Activated CD4-positive, alpha-beta T cell treated with anti-CD3 and anti-CD28 coated beads for 24 hours (primary cell): ENCODE measurements at places on chromosomes 11 and 22.
A peak's percentile ranks its signal among the peaks of the same experiment; 100 is the strongest.

DNA sequence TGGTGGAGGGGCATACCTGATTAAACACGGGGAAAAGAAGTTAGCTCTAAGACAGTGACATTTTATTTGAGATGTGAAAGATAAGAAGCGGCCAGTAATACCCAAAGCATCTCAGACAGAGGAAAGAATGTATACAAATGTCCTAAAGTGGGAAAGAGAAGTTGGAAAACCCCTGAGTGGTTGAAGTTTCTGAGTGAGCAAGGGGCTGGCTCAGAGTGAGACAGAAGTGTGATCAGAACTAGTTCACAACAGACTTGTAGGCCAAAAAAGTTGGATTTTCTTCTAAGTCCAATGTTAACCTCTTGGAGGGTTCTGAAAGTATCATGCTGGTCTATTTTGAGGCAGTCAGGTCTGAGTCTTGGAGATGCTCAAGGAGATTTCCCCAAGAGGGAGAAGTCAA lies 608.7 kb downstream of the SOX6 start:
- DNase-seq: no peak

DNA sequence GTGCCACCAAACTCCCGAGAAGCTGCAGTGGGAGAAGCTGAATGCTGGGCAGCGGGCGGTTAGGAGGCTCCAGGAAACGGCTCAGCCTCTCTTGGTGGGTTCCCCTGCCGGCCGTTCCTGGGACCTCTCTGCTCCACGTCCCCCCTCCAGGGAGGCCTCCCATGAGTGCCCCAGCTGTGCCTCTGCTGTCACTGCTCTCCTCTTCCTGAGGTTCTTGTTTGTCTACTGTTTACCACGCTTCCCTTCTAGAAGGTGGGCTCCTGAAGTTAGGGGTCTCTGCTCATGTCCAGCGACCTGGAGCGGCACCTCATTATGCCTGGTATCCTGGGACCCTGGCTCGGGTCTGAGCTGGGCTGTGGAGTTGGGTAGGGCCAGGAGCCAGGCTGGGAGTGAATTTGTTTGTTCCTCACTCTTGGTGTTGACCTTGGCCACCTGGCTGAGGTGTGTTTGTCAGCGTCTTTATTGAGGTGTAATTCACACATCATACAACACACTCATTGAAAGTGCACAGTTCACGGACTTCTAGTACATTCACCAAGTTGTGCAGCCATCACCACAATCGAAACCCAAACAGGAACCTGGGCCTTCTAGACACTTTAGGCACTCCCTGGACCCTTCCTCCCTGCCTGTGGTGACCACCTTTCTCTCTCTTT lies 37.8 kb upstream of the GRAMD4 start:
- no peak for DNase-seq

GRCh38 chr11:116931206-116931953 lies 94.0 kb upstream of the APOA1 start:
- DNase-seq: no peak

DNA sequence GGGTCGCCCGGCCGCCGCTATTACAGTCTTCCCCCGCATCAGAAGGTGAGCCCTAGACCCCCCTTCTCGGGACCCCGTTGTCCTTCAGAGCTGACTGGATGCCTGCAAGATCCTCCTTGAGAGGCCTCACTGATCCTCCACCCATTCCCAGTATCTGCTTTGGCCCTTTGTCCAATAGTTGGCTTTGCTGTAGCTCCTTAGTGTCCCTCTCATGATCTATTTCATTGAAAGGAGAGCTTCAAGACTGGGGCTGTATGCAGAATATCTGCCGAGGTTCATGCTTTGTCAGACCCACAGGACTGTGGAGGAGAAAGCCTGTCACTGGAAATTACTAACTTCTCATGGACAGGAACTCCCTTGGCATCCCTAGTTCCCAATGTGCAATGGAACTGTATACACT lies 499 bp downstream of the DLAT start:
- DNase-seq: no peak

DNA sequence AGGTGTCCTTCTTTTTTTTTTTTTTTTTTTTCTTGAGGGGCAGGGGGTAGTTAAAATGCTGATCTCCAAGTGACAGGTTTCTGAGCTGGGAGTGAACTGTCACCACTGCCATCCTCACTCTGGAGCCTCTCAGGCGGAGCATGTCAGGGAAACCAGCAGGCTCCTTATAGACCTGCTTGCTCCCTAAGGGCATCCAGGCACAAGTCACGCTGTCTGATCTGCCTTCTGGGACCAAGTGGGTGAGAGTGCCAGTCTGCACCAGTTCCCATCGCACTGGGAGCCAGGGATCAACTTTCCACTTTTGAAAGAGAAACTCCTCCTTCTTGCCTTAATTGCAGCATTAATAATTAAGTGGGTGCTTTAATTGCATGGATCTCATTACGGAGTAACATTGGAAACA lies 537.9 kb upstream of the CADM1 start:
- DNase-seq: no peak

DNA sequence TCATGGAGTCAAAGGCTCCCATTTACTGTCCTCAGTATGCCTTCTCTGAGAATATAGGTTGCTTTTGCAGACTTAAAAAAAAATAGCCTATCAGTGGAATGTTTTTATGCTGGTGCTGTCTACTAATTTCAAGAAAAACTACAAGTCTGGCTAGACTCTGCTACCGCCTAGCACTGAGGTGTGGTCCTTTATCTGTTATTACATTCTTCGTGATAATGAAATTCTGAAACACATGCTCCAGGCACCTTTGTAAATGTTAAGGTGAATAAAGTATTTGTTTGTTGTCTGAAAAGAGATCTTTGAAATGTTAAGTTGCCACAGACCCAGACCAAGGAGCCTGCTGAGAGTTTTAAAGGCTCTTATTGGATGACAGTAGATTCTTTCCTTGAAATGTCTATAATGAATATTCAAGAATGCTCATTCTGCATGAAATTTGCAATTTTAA lies 95.3 kb downstream of the DBX1 start:
- no peak for DNase-seq

DNA sequence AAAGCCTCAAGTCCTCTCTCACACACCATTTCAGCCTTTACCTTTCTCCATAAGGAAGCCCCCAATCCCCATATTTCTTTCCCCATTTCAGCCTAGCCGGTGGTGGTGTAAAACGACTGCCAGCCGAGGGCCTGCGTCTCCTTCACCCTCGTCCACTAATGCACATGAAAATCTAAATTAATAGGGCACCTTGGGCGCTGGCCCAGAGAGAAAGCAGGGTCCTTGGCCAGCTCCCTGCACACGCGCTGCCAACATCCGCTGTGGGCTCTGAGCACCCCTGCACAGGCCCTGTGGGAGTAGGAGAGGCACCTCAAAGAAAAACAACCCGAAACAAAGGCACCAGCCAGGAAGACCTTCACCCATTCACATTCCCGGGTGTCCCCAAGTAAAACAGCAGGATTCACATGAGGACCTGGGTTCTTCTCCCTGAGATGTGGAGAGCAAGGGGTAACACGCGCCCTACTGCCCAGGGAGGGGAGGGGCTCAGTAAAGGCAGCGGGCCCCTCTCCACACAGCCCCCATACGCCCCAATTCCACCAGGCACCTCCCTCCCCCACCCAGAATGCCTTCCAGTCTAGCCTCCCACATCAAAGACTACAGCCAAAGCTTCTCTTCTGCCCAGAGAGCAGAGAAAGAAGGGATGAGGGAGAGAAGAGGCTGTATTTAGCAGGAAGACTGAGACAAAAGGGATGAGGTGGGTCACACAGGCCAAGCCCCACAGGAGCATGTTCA lies 79.0 kb downstream of the MICAL3 start:
- DNase-seq: no peak

DNA sequence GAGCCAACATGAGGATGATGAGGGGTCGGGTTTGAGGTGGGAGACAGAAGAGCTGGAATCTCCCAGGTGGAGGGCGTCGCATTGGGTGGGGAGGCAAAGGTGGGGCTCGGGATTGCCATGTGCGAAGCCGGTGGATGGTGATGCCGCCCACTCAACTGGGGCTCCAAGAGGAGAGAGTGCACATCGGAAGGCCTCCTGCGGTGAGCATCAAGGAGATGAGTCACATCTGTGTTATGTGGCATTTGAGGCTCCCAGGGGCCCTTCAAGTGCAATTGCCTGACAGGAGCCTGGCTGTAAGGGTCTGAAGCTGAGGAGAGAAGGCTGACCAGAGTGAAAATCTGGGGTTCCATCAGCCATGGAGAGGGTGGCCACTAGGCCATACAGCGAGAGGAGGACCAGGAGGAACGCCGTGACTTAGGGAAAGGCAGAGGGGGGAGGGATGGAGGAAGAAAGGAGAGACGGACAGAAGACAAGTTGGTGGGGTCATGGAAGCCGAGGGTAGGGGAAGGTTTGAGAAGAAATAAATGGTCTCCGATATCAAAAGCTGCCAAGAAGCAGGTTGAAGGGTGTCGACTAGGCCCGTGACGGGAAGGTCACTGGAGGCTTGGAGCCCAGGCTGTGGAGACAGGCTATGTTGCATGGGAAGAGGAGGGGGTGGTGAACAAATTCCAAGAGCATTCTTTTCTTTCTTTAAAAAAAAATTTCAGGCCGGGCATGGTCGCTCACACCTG lies 21.3 kb downstream of the RASD2 start:
- no peak for DNase-seq

- no peak for DNase-seq
Observed at GRCh38 chr22:49192180-49192856, 635.4 kb downstream of the BRD1 start.

DNA sequence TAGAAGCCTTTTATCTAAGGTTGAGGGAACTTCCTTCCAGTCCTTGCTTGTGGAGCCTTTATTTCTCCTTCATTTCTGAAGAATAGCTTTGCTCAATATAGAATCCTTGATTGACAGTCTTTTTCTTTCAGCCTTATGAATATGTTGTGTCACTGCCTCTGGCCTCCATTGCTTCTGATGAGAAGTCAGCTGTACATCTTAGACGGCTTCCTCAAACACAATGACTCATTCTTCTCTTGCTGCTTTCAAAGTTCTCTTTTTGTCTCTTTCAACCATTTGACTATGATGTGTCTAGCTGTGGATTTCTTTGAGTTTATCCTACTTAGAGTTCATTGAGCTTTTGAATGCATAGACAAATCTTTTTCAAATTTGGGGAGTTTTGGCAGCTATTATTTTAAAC lies 893.2 kb downstream of the BRD1 start:
- no peak for DNase-seq

DNA sequence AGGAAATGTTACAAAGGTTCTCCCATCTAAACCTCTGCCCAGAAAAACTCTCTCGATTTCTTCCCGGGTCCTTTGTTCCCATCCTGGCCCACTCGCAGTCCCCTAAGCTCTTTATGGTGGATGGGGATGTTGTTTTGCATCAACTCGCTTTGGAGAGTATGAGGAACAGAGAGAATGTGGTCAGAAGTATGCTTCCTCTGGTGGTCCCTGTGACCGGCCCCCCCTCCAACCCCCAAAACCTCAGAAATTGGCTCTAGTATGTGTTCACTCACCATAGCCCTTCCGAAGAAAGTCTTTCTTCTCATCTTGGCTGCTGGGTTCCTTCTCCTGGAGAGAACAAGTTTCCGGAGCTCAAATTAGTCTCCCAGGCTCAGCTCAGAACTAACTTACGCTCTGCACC lies 54.4 kb downstream of the GRAMD1B start:
- no peak for DNase-seq

- no peak for DNase-seq
Observed at GRCh38 chr11:77990981-77991380, 3.5 kb downstream of the INTS4 start.

DNA sequence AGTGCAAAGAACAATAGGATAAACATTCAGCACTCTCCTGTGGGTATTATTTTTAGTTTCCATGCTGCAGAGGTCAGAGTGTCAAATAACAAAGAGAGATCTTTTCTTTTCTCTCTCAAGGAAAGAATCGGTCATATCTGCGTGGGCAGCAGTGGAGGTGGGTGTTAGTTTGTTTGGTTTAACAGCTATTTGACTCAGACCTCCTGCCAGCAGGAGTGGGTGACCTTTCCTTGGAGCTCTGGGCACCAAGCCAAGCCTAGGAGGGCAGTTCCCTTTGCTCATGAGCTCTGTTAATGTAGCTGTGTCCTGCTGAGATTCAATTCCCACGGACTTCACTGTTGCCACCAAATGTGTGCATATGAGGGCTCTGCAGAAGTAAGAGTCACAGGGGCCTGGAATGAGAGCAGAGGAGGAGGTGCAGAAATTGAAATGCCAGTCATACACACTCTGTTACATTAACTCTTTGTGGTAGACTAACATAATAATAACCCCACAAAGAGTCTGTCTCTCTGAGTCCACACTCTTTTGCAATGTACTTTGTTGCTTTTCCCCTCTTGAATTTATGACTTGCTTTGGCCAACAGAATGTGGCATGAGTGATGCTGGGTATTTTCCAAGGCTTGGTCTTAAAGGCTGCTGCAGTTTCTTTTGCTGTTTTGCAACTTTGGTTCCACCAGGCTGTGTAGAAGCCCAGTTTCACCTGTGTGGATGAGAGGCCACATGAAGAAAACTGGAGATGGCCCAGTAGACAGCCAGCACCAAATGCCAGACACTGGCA lies 76.0 kb upstream of the GRK3 start:
- no peak for DNase-seq

- DNase-seq: no peak
Observed at GRCh38 chr11:65623177-65623576, 7.6 kb downstream of the PCNX3 start.

DNA sequence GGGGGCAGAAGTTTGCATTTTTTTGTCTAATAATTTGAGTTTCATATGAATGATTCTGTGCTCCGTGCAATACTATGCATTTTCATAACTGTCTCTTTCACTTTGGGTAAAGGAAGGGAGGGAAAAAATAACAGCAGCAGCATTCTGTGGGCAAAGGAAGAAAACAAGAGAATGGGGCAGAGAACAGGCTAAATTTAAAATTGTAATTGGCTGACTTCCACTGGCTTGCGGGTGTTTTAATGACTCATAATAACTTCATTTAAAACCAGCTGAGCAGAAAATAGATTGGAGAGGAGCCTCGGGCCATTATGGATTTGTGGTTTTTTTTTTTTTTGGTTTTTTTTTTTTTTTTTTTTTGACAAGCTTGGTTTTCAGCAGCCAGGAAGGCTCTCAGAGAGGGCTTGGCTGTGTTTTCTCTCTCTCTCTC lies 107.4 kb downstream of the ZBTB16 start:
- DNase-seq: no peak

- no peak for DNase-seq
Observed at GRCh38 chr11:122509091-122509490, 146.4 kb upstream of the UBASH3B start.

GRCh38 chr22:45072322-45072903 lies 62.6 kb upstream of the PHF21B start:
- peak; percentile 20 for DNase-seq
